ENCODE measurements at places on chromosomes 4 and X. TPM values are rescaled to one million over a fixed set of nuclear protein-coding genes. Genes with fewer than 3 reads are reported as not detected.

MID2 gene
- total RNA-seq = 4.5 TPM

N4BP2 gene
- total RNA-seq = 24.7 TPM

CLOCK gene
- total RNA-seq = 10.8 TPM

DOK7 gene
- not detected for total RNA-seq

FATE1 gene
- total RNA-seq = not detected

- no peak for DNase-seq
Measured at GRCh38 chr4:7062816-7063215, 5.0 kb downstream of the GRPEL1 start.

DNA sequence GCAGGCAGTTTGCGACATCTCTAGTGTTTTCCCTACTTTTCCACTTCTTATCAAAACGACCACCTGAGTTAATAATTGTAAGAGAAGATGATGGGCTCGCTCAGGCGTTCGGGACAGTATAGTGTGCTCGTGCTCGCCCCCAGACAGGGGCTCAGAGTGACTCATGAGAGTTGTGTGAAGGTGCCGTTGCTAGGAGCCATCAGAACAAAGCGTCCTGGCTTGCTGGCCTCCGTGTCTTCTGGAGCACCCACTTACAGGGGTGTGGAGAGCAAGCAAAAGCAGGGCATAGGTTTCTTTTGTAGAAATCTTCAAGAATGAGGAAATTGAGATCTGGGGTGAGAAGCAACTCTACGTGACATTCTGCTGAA is 73.0 kb upstream of the ADGRG2 start:
- DNase-seq = no peak

GRCh38 chr4:52979821-52980590 is 117.9 kb downstream of the RASL11B start:
- no peak for DNase-seq

DNA sequence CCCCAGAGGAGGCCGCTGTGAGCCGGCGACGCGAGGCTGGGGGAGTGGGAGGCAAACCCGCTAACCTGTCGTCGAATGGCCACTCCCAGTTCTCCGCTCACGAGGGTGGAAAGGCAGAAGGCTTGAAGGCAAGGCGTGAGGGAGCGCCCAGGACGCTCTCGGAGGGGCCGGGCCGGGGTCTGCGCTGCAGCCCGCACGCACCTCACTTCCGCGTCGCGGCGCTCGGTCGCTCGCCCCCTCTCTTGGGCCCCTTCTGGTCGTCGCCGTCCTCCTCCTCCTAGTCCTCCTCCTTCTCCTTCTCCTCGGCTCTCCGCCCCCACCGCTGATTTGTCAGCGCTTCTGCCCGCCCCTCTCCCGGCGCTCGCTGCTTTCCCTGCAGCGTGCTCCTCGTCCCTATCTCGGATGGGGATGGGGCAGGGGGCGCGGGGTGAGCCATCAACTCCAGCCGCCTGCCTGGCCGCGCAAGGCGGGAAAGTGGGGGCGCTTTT is at the start of gene SNCA:
SNCA (minus strand) TSS at position 265 of the 488 bp plus-strand sequence. CDS start 1,494 bp downstream, outside the sequence.
- DNase-seq = peak; percentile 77

DNA sequence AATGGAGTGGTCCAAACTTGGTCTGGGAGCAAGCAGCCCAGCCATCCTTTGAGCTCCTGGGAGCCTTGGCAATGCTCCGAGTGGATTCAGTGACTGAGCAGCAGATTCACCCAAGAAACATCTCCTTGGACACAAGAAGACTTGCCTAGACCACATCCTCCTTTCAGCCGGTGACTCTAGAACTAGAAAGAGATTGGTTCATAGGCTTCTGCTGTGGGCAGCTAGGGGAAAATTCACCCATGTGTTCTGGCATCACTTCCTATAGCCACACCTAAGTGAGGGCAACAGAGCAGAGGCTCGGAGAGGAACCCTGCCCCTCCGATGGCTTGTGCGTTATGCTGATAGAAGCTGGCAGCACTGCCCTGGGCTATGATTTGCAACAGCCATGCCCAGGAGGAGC is 16.0 kb downstream of the ZNF275 start:
- no peak for DNase-seq

DNA sequence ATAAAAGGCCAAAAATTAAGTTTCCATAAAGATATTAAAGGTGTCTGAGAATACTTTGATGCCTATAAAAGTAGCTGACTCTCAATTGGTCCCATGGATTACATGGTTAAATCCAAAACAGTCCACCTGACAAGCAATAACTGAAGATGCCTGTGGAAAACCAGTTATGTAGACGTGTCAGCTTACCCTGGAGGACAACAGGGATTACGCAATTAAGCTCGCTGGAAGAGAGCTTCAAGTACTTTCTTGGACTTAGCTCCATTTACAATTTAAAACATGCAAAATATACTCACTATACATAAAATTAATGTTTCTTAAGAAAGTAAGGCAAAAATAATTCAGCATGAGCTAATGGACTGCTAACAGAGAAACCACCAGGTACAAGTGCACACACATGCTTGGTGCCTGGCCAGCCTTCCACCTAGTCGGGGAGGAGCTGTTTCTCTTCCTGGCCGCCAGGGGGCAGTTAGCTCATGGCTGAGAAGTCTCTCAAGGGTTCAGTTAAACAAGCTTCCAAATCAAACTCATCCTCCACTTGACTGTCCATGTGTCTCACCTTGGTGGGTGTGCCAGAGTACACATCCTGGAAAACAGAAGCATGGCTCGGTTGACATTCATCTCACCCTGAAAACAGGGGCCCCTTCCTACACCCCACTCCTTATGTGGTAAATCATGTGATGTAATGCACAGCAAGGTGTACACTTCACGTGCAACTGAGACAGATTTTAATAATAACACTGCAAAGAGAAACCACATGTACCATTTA is 9.2 kb upstream of the FAM53A start:
- DNase-seq = peak; percentile 93

GRCh38 chr4:28558895-28559294 is 1698.3 kb downstream of the STIM2 start:
- DNase-seq = no peak

DNA sequence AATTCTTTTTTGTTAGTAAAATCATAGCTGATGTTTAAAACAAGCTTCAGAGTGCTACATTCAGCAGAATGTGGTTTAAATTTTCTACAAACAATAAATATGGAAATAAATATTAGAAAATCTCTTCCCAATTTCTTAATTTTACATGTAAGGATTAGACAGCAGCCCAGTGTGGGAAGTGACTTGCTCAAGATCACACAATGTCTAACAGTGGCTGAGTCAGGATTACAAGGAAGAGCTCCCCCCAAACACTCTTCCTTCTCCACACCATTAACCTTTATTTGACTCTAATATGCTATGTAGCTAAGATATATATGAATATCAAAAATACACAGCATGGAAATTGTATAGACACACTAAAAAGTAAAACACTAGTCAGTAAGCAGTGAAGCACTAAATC is 59.5 kb downstream of the SLC10A7 start:
- no peak for DNase-seq

GRCh38 chrX:11540532-11541377 is 125.0 kb downstream of the ARHGAP6 start:
- no peak for DNase-seq

DNA sequence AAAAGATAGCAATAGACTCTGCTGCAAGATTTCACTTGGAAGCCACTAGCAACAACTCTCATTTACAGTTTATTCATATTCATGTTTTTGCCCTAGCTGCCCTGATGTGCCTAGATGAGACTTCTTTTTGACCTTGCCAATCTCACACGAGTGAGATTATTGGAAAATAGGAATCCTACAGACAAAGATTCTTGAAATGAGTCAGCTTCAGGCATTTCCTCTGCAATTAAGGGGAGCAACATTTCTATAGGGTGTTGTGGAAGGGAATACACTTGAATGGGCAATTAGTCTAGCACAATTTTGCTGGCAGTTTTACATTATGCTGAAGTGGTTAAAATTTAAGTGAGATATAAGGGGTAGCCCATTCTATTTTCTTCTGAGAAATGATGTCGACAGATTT is 217.0 kb upstream of the FAT4 start:
- no peak for DNase-seq

- no peak for DNase-seq
Measured at GRCh38 chr4:152434011-152434410, 101.9 kb downstream of the FBXW7 start.

DNA sequence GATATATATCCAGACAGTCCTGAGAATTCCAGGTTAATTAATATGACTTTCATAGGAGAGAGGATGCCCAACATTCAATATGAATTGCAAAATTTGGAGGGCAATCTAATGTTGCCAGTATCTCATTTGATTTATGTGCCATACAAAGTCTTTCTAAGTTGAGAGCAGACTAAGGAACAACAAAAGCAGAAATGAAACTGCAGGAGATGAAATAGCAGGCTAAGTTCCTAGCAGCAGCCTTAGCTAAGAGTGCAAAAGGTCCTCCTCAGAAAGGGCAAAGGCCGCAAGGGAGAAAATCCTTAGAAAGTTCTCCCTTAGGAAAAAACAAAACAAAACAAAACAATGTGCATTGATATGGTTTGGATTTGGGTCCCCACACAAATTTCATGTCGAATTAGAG is 602.9 kb upstream of the HTR2C start:
- DNase-seq = no peak

GRCh38 chr4:25057299-25057698 is 26.6 kb upstream of the LGI2 start:
- no peak for DNase-seq

GRCh38 chr4:151420250-151420807 is 11.4 kb downstream of the FHIP1A start:
- DNase-seq = no peak

GRCh38 chr4:168584321-168584771 is 87.5 kb downstream of the PALLD start:
- no peak for DNase-seq

Data from activated CD4-positive, alpha-beta T cell treated with anti-CD3 and anti-CD28 coated beads, Interleukin-2, amount 10 ng/mL, durations not matched to agents 24 days and 14 days (primary cell).